ENCODE measurements at places on chromosomes 1 and 21.

DNA sequence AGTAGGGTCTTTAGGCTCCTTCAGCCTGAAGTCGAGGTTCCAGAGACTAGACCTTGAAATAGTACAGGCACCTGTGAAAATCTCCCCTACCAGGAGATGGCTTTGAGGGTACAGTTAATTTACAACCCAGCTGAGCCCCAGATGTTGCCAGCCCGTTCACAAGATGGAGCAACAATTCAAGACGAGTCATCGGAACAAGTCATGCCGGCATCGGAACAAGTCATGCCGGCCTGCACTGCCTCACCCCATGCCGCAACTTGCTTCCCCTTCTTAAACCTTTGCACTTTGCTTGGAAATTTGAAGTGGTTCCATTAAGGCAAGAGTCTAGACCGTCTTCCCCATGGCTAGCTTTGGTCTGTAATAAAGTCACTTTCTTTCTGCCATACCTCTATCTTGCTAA lies 16.0 kb downstream of the HHAT start:
- peak; percentile 44 for DNase-seq

GRCh38 chr1:81446000-81446669 lies 354.6 kb upstream of the ADGRL2 start:
- no peak for DNase-seq

- no peak for DNase-seq
These were observed 2.7 kb upstream of the PDE9A start for GRCh38 chr21:42650441-42651421.

DNA sequence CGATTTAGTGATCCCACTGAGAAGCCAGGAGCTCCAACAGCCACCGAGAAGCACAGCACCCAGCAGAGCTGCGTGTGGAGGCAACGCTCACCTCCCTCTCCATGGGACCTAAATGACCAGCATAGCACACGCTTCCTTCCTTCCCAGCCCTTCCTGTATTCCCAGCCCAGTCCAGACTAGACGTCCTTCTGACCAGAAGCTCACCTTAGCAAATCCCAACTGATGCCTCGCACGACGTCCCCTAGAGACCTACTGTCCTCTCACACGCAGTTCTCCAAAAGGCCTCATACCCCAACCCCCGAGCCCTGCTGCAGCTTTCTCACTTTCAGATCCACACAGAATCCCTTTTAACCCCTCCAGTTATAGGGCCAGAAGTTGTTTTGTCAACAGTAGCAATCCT lies 132.4 kb downstream of the SLC45A1 start:
- DNase-seq = no peak

DNA sequence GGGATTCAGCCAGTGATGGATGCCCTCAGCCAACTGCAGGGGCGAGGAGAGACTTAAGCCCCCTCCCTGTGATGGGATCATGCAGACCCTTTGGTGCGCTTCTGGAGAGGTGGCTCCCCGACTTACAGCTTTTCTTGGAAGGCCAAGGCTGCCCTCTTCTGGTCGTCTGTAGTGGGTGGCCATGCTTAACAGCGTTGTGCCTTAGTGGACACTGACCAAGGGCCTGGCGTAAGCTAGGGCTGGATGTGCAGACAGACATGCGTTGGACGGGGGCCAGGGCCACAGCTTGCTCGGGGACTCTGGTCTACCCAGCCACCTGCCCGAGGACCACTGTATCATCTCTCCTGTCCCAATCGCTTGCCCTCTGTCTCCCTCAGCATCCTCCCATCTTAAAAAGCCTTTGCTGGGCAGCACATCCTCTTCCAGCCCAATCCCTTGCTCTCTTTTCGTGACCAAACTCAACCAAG lies 5.5 kb downstream of the AZIN2 start:
- peak; percentile 65 for DNase-seq

GRCh38 chr1:66341446-66342089 lies 192.4 kb upstream of the SGIP1 start:
- DNase-seq = no peak

- no peak for DNase-seq
These were observed 53.7 kb downstream of the ZNF697 start for GRCh38 chr1:119594376-119594775.

DNA sequence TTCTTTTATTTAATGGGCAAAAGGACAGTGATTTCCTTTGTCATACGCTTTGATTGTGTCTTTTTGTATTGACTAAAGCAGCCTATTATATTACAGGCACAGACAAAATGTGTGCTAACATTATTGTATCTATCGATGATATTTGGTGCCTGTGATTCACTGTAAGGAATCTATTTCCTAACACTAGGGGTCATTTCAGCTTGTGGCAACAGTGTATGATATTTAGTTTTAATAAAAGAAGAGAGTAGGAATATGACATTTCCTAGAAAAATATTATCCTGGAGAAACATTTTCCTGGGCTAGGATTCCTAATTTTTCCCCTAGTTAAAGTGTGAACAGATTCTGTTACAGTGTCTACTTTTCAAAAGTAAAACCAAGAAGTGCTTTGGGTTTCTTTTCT lies 42.8 kb downstream of the TYW3 start:
- peak; percentile 17 for DNase-seq

DNA sequence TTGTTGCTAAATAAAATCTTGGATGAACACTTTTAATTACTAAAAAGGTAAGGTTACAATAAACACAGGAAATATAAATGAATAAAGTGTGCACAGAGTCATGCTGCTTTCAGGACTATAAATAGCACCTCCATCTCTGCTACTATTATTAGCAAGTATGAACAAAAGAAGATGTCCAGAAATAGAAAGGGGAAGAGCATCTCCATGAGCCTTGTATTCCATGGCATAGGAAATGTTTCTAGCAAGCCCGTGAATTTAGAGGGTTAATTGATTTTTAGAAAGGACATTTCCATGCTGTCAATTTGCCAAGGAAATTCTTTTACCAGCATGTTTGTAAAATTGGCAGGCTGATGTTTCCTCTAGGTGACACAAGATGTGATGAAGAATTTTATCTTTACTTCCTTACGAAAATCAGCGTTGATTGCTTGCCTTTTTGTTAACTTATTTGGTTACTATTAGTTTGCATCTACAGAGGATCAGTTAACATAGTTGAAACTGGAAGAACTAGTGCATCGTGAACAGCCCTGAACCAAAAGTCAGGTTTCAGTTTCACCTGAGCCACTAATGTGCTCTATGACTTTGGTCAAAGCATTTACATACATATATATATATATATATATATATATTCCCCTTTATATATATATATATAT lies 45.3 kb downstream of the NR5A2 start:
- DNase-seq = no peak

- no peak for DNase-seq
These were observed 20.3 kb downstream of the TTC13 start for GRCh38 chr1:230958370-230958769.

GRCh38 chr1:228064741-228065542 lies 17.6 kb upstream of the ARF1 start:
- DNase-seq = no peak

Data from HCEC 1CT (cell line).